Left forelimb (tissue), 1 donor: ENCODE measurements at places on chromosomes 2 and 18.

GRCh38 chr2:86453836-86454235 is 12.7 kb downstream of the KDM3A start:
- DNase-seq, result no peak

GRCh38 chr18:25298853-25299274 is 53.1 kb downstream of the ZNF521 start:
- no peak for DNase-seq

DNA sequence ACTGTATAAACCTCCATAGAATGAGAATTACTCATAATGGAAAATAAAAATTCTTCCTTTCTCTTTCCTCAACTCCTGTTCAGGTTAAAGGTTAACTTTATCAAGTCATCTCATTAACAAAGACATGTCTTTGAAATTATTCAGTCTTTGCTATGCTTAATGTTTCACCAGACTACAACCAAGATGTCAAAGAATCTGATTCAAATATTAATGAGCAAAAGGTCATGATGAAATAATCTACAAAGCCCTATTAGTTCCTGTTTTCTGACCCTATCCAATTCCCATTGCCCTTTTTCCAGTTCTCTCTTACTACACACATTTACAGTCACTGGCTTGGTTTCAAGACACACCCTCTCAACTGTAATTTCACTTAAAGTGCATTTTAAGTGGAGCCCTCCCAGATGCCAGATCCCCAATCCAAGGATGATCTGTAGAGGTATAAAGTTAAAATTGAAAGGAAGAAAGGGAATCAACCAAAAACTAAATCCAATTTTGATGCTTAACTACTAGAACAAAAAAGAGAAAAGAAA is 246.9 kb upstream of the CYP26B1 start:
- DNase-seq, result no peak

DNA sequence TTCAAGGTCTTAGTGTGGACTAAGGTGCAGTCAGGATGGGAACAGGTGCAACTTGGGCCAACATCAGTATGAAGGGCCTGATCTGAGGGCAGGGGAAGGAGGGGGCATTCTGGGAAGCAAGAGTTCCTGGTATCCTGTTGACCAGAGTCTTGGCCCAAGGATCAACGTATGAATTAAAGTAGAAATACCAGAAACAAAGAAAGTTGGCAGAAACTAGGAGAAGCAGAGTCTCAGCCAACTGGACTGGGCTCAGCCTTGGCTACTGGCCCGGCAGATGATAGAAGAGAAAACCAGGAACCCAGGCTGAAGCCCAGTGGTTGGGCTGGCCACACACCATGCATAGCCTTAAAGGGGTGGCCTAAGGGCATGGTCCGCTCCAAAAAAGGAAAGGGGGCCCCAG is 2.3 kb downstream of the CETN1 start:
- peak; percentile 77 for DNase-seq

DNA sequence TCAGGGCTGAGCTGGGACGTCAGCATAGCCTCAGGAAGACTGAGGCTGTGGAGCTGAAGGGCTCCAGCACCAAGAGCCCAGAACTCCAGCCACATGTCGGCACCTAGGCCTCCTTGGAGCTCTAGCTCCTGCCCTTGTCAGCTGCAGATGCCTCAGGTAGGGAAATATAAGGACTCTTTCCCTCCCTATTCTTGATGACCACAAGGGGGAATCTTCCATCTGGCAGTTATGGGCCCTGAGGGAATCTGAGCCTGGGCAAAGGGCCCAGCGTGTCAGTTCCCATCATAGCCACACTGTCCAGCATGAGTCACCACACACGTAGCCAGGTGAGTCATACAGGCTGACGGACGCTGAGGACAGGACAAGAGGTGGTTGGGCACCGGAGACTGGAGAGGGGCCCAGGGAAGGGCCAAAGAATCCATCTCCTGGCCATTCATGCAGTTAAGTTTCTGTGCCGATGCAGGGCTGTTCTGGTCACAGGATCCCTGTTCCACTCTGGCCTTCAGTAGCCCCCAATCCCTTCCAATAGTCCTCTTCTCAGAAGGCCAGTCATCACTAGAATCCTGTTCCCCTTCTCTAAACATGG is 1.8 kb downstream of the MPV17 start:
- no peak for DNase-seq

GRCh38 chr2:95296880-95297487 is at the start of gene KCNIP3:
Gene KCNIP3, plus strand, starts transcription at chr2:95297347. Its CDS starts 92 bp downstream, at chr2:95297439.
- no peak for DNase-seq

DNA sequence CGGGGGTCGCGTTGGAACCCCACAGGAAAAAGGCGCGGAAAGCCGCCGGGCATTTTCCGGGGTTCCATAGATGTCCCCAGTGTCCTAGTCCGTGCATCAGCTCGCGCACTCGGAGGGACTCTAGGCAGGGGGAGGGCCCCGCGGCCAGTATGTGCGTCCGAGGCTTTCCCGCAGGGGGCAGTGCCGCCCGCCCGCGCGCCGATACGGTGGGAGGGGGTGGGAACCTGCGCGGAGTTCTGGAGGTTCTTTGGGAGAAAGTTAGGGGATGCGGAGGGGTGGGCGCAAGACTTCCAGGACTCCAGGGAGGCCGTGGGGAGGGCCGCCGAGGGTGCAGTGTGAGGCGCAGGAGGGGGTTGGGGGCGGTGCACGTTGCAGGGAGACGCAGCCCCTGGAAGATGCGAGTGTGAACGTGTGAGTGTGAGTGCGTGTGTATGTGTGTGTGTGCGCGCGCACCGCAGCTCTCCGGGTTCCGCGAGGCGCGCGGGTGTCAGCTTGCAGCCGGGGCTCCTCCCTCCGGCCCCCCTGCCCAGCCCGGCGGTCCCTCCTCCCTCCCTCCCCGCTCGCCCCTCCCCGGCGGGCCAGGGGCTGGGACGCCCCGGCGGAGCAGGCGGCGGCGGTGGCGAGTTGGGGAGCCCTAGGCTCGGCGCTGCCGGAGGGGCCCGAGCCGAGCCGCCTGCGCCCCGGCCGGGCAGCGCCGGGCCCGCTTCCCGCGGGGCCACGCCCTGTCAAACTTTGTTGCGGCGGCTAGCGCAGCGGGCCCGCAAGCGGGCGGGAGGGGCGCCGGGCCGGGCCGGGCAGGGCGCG is at the start of gene TCF7L1:
Gene TCF7L1 (plus strand): TSS at position 559 of the 804 bp plus-strand sequence. CDS start 293 bp downstream, outside the sequence.
- DNase-seq, result peak; percentile 94
